ENCODE measurements at places on chromosomes 11 and 22.

DNA sequence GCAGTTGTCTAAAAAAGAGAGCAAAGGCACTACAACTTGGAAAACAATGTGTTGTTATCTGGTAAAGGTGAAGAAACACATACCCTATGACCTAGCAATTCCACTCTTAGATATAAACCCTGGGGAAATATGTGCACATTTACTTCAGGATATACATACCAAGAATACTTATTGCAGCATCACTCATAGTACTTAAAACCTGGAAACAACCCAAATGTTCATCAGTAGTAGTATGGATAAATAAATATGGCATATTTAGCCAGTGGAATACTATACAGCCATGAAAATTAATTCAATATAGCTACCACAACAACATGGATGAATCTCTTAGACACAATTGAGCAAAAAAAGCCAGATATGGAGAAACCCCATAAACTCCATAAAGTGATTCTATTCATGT, 26.1 kb upstream of the MICAL2 start:
- DNase-seq, result no peak

- no peak for DNase-seq
Measured at GRCh38 chr11:69477086-69477485, 4.4 kb upstream of the LINC01488 start.

- DNase-seq, result no peak
Measured at GRCh38 chr22:26239581-26239980, 70.3 kb downstream of the SEZ6L start.

- no peak for DNase-seq
Measured at GRCh38 chr11:12803086-12803826, 129.0 kb downstream of the TEAD1 start.

- no peak for DNase-seq
Measured at GRCh38 chr11:61985869-61986268, 18.4 kb upstream of the FTH1 start.

- DNase-seq, result no peak
Measured at GRCh38 chr11:47917599-47918369, 62.6 kb upstream of the PTPRJ start.
